Psoas muscle (tissue), 8 donors: ENCODE measurements at places on chromosomes 16 and 17. TPM values are rescaled to one million over a fixed set of nuclear protein-coding genes. Genes with fewer than 3 reads are reported as not detected.

GRCh38 chr17:74513987-74514631 is 17.2 kb downstream of the CD300LB start:
- no peak for DNase-seq

DNA sequence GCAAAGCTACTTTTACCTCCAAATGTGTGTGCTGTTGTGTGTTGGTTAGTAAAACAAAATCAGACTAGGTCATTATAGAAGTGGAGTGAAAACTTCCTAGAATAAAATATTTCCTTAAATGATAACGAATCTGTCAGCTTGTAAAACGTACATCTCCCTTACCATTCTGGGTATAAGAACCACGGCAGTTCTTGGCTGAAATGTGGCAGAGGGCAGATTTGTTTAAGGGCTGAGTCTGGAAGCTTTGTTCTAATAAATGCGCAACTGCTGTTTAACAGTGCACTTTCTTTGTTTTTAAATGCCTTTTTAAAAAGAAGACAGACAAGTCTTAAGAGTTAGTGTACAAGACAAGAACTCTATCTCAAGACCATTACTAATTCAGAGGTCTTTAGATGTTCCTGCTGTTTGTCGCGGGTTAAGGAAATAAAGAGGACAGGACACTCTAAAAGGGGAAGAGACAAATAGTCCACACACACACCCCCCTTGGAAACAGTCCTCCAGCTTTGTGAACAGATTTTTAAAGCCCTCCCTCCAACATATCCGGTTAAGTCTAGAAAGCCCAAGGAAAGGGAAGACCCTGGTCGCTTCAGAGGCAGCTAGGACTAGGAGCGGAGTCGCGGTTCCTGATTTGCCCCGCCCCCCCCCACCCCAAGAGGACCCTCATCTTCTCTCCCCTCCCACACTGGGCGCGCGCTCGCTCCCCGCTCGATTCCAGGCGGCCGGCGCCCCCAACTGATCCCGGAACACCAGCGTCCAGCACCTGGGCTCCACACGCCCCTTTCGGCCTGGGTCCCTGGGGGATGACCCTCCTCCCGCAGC is 658 bp downstream of the SYNRG start:
- no peak for DNase-seq

DNA sequence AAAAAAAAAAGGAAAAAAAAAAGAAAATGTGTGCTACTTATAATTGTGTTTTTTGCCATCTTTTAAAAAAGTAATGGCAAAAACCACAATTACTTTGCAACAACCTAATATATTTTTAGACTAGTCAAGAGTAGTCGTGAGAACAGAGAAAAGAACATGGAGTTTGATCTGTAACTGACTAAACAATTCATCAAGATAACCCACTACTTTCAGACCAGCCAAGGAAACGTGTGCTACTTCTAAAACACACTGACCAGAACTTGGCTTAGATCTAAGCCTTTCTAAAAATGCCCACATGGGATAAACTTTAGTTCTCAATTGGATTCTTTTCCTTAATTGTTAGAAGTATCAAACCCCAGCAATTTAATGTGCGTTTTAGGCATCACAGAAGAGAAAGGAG is 616 bp downstream of the PECAM1 start:
- DNase-seq: no peak

GAS2L2 gene
- total RNA-seq: 0.09 TPM

TNS4 gene
- not detected for total RNA-seq

DNA sequence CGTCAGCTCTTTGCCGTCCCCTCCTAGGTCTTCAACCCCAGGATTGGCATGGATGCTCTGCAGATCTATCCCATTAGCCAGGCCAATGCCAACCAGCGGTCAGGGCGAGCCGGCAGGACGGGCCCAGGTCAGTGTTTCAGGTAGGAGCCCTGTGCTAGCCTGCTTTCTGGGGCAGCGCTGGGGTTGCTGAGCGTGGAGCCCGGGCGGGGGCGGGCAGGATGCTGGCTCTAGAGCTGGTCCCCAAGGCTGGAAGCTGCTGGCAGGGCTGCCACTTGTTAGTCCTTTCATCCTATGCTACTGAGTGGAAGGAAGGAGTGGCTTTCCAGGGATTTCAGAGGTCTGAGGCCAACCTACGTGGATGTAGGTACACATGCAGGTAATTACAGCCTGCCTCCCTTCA is 12.3 kb downstream of the DHX38 start:
- no peak for DNase-seq

GRCh38 chr16:62404842-62405611 is 368.8 kb upstream of the CDH8 start:
- no peak for DNase-seq

DNA sequence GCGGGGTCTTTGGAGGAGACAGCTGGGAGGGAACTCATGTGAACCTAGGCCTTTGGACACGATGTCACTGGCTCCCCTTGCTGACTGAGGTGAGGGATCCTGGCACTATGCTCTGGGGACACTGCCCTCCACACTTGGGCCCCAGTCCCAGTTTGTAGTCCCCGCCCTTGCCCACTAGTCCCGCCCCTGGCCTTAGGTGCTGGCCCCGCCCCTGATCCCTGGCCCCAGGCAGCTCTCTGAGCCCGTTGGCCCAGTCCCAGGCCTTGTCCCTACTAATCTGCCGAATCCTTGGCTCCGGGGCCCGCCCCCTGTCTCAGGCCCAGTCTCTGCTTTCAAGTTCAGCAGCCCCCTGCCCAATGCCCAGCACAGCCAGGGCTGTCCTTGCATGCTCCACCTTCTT is 61.0 kb downstream of the SMPD3 start:
- DNase-seq: no peak
